ENCODE measurements at places on chromosomes 7 and 10.

GRCh38 chr10:67550046-67550445 lies 145.9 kb downstream of the CTNNA3 start:
- H3K4me3 ChIP-seq, result no peak overlapping the region
- no peak for DNase-seq
- no peak overlapping the region for H3K27ac ChIP-seq
- no peaks in the 10 kb centered on the region for H3K4me1 ChIP-seq

DNA sequence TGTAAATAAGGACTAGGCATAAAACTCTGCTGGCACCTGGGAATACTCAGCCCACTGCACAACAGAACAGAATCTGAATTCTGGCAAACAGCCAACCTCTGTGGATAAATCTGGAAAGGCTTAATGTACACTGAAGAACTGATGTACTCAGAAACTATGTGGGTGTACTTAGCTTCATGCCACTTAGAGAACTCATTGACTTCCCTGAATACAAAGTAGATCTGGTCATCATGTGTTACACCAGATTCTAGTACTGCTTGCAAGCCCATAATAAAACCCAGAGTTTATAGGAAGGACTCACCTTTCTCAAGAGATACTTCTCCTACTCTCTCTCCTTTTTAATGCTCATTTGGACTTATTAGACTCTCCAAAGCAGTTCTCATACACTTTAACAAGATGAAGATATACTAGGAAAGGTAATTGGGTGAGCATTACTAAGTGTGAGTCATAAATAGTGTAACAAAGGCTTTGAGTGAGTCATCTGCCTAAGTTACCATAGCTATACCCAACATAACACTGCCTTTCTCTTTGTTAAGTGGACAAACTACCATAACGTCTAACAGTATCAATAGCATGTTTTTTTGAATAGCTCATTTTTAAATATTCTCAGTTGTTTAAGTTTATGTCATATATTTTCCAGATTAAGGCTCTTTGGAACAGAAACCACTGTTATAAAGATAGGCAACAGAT lies 309.1 kb downstream of the MDFIC start:
- H3K4me1 ChIP-seq, result peaks cover 38% of the 10 kb centered on the region
- no peaks in the 10 kb centered on the region for H3K36me3 ChIP-seq
- H3K27ac ChIP-seq, result peak overlapping the region; percentile 1
- H3K27me3 ChIP-seq, result no peaks in the 10 kb centered on the region

DNA sequence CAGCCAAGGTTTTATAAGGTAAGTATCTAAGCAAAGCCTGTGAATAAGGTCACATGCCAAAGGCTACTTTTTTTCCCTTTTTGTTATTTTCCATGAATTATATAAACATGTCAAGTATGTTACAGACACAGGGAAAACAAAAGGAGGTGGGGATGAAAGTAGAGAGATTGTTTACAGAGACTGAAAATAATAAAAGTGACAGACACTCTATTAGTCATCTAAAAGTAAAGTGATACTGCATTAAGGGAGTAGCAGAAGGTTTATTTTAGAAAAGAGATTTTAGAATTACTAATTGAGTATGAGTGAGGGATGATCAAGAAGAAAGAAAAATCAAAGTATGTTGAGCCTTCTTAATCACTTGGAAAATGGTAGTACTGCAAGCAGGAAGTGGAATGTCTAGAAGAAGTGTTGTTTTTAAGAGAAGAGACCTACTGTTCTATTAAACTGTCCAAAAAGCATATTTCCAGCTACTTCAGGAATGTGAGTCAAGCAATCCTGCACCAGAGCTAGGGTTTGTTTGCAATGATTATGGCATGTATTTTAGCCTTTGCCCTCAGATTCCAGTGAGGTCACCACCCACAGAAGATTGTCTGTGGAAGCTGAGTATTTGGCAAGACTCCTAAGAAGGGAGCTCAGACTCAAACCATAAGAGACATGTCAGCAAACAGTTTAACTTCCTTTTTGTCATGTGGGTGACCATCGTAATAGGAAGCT lies 177.9 kb upstream of the PLXDC2 start:
- H3K36me3 ChIP-seq, result no peaks in the 10 kb centered on the region
- H3K4me1 ChIP-seq, result no peaks in the 10 kb centered on the region
- H3K27ac ChIP-seq, result no peak overlapping the region
- DNase-seq, result no peak

- H3K27ac ChIP-seq, result no peak overlapping the region
- H3K4me3 ChIP-seq, result no peak overlapping the region
- H3K27me3 ChIP-seq, result no peaks in the 10 kb centered on the region
- no peaks in the 10 kb centered on the region for H3K36me3 ChIP-seq
- H3K4me1 ChIP-seq, result no peaks in the 10 kb centered on the region
These were observed 6.4 kb downstream of the FEZF1 start for GRCh38 chr7:122298131-122298530.

DNA sequence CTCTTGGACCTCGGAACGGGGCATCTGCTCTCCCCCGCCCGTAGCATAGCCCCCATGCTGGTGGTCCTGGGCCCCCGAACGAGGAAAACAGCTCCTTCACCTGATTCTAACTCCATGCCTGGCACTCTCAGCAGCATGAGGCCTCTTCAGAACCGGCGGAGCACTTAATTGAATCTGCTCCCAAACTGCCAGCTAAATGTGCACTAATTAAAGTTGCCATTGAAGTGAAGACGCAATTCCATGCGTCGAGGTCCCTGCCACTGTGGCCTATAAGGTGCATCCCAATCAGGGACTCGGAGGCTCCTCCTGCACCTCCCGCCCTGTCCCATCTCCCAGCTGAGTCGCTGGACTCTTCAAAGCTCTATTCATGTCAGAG lies 41.3 kb upstream of the ADGRA1 start:
- H3K27me3 ChIP-seq, result no peaks in the 10 kb centered on the region
- DNase-seq, result no peak
- H3K4me1 ChIP-seq, result no peaks in the 10 kb centered on the region
- H3K27ac ChIP-seq, result no peak overlapping the region

- DNase-seq, result no peak
- H3K36me3 ChIP-seq, result peaks cover 23% of the 10 kb centered on the region
- peaks cover 54% of the 10 kb centered on the region for H3K4me1 ChIP-seq
- H3K27me3 ChIP-seq, result no peaks in the 10 kb centered on the region
- peak overlapping the region; percentile 96 for H3K27ac ChIP-seq
These were observed 847 bp downstream of the BTAF1 start for GRCh38 chr10:91924212-91925021.

GRCh38 chr10:59622320-59623132 lies 87.1 kb downstream of the SLC16A9 start:
- no peak overlapping the region for H3K27ac ChIP-seq
- H3K27me3 ChIP-seq, result no peaks in the 10 kb centered on the region
- no peaks in the 10 kb centered on the region for H3K4me1 ChIP-seq
- peak; percentile 36 for DNase-seq
- no peaks in the 10 kb centered on the region for H3K36me3 ChIP-seq
- no peak overlapping the region for H3K4me3 ChIP-seq

DNA sequence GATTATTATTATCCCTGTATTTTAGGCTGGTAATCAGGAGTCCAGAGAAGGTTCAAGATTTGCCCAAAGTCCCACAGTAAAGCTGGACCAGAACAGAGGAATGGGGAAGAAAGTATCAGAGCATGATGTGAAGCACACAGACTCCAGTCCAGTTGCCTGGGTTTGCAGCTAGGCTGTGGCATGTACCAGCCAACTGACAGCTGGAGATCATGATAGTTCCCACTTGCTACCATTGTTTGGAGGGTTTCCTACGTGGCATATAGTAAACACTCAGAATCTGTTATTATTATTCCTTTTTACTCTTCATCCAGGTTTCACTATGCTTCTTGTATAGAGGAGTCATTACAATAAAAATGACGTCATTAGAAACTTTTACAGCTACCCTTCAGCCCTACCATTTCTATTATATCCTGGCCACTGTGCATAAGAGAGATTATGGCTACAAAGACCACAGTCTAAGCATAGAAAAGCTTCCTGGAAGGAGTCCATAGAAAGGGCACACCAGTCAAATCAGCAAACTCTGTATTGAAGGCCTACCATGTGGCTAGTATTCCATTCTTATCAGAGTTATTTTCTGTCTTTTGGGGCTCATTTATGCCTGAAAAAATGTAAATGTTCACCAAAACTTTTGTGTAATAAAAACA lies 66.6 kb downstream of the MTPN start:
- no peak overlapping the region for H3K4me3 ChIP-seq
- H3K4me1 ChIP-seq, result no peaks in the 10 kb centered on the region
- no peak overlapping the region for H3K27ac ChIP-seq
- no peaks in the 10 kb centered on the region for H3K36me3 ChIP-seq
- DNase-seq, result no peak

DNA sequence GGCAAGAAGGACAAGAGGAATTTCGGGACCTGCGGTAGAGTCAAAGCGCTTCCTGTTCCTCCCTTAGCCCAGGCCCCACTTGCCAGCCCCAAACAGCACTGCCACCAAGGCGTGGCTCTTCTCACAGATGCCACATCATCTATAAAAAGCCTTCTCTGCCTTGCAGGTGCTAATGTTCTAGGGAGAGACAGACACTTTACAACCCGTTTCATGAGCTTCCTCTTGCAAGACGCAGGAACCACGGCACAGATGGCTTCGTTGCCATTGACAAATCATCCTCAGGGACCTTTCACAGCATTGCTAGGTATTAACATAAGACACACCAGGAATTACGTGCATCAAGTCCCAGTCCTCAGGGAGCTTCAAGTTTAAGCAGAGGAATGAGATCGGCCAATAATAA lies 180.9 kb downstream of the JCAD start:
- peak; percentile 19 for DNase-seq
- H3K27ac ChIP-seq, result no peak overlapping the region
- H3K27me3 ChIP-seq, result no peaks in the 10 kb centered on the region
- H3K36me3 ChIP-seq, result no peaks in the 10 kb centered on the region

DNA sequence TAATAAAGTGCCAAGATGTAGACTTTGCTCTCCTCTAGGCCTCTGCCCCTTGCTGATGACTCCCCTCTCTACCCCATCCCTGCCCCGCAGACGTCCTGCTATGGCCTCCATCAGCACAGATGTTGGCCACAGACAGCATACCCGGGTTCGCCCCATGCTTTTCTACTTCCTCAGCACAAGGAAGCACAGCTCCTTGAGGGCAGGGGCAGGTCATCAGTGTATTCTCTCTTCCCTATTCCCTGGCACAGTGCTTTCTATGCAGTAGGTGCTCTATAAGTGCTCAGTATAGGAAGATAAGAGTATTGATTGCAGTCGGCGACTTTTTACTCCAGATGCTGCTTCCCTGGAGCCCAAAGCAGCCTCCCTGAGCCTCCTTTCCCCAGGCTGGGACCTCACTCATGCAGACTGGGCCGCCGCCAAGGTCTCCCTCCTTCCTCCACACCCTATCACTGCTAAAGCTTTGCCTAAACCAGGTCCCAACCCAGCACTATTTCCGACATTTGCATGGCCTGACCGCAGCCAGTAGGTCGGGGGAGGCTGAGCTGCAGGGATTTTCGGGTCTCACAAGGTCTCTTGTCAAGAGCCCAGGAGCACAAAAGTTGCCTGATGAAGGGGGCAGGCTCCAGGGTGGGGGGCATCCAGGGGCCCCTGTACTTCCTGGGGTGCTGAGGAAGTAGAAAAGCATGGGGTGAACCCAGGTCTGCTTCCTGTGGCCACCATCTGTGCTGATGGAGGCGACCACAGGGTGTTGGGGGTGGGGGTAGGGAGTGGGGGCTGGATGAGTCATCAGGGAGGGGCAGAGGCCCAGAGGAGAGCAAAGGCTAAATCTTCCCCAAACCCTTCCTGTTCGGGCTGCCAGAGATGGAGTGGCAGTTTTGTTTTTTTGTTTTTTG lies 8.0 kb downstream of the CALHM3 start:
- peak overlapping the region; percentile 41 for H3K27ac ChIP-seq

DNA sequence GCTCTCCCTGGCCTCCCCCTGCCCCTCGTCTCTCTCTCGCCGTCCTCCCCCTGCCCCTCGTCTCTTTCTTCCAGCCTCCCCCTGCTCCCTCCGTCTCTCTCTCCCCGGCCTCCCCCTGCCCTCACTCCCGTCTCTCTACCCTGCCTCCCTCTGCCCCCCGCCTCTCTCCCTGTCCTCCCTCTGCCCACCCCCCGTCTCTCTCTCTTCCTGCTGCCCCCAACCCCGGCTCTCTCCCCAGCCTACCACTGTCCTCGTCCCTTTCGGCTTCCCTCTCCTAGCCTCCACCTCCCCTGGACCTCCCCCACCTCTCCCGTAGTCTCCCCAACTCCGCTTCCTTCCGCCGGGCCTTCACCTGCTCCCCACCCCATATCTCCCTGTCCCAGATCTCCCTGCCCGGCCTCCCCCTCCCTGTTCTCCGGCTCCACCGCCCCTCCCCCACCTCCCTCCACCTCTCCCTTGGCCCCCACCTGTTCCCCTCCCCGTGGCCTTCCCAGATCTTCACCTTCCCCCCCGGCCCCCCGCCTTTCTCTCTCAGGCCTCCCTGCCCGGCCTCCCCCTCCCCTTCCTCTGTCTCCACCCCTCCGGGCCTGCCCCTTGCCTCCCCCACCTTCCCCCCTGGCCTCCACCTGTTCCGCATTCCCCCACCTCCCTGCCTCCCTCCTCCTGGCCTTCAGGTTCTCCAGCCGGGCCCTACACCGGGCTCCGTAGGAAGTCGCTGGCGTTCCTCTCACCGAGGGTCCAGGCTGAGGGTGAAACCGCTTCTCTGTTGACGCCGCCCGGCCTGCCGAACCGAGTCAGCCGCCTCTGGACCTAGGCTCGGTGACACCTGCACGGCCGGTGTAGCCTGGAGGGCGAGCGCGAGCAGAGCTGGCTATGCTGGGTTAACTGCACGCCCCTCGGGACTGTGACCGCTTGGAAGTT lies 1.2 kb downstream of the GET4 start:
- peak overlapping the region; percentile 72 for H3K4me3 ChIP-seq
- H3K4me1 ChIP-seq, result peaks cover 44% of the 10 kb centered on the region
- H3K36me3 ChIP-seq, result peaks cover 36% of the 10 kb centered on the region
- H3K27ac ChIP-seq, result peak overlapping the region; percentile 81

GRCh38 chr7:98244871-98245270 lies 7.2 kb downstream of the TECPR1 start:
- H3K27ac ChIP-seq, result no peak overlapping the region
- peaks cover 12% of the 10 kb centered on the region for H3K4me1 ChIP-seq
- DNase-seq, result no peak
- no peaks in the 10 kb centered on the region for H3K27me3 ChIP-seq

DNA sequence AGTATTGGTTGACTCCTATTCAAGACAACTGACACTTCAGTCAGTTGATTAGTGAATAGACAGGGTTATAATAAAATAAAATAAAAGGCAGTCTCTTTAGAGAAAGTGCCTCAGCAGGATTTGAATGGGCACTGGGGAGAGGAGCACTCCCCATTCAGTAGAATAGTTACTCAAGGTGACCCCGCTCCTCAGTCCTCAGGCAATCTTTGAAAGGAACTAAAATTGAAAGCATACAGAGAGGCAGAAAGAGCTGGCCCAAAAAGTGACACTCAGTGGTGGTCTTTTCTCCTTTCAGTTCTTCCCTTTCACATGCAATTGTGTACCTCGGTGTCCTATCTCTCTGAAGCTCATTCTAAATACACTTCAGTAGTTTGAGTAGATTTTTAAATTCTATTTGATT lies 47.4 kb upstream of the MACC1 start:
- no peaks in the 10 kb centered on the region for H3K36me3 ChIP-seq
- no peak overlapping the region for H3K27ac ChIP-seq
- H3K4me1 ChIP-seq, result no peaks in the 10 kb centered on the region
- H3K4me3 ChIP-seq, result no peak overlapping the region
- DNase-seq, result no peak
- no peaks in the 10 kb centered on the region for H3K27me3 ChIP-seq

- DNase-seq, result peak; percentile 25
- no peaks in the 10 kb centered on the region for H3K27me3 ChIP-seq
- peak overlapping the region; percentile 64 for H3K27ac ChIP-seq
- H3K4me1 ChIP-seq, result peaks cover 29% of the 10 kb centered on the region
These were observed 196.1 kb downstream of the NSUN6 start for GRCh38 chr10:18455086-18455884.

GRCh38 chr7:15042285-15043065 lies 139.9 kb upstream of the DGKB start:
- no peaks in the 10 kb centered on the region for H3K27me3 ChIP-seq
- no peaks in the 10 kb centered on the region for H3K36me3 ChIP-seq
- H3K4me1 ChIP-seq, result no peaks in the 10 kb centered on the region
